ENCODE measurements at places on chromosomes 13 and 19.

DNA sequence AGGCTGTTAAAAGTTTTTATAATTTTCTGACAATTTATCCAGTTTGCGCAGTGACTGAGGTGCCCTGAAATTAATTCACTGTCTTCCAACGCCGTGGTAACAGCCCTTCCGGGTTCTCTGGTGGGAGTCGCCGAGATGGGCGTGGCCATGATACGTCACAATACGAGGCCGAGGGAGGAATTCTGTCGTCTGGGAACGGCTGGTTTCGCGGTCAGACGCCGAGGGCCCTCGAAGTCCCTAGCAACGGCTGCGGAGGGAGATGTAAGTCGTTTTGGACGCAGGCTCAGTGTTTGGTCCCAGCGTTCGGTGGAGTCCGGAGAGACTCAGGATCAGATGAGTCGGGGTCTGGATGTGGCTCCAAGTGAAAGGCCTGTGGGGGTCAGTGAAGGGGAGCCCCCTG is 21.7 kb downstream of the ZNF613 start:
- no peak for DNase-seq

DNA sequence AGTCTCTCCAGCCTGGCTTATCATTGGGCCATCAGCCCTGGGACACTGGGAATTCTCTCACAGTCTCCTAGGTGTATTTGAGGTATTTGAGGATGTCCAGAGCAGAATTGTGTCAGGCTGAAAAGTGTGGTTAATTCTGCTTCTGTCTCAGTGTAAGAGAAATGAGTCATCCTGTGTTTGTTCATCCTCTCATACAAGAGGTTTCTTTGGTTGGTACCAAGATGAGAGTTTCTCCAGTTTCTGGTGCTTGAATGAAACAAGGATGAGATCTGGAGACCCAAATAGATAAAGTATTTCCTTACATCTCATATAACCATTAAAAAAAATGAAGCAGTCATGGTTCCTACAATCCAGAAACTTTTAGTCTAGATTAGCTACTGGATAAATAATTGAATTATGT is 7.7 kb downstream of the ZNF253 start:
- DNase-seq = no peak

- DNase-seq = no peak
These were observed 33.6 kb downstream of the ZNF383 start for GRCh38 chr19:37251308-37252229.

GRCh38 chr13:108269601-108270328 is at the start of gene TNFSF13B:
Gene TNFSF13B (plus strand): TSS chr13:108269718. CDS start chr13:108269896, 178 bp downstream.
- no peak for DNase-seq

- DNase-seq = no peak
These were observed 157.0 kb downstream of the KDM4B start for GRCh38 chr19:5125797-5126497.

GRCh38 chr19:19113040-19113626 is 25.1 kb downstream of the TMEM161A start:
- no peak for DNase-seq
